ENCODE measurements at places on chromosomes 7 and 10. TPM values are rescaled to one million over a fixed set of nuclear protein-coding genes. Genes with fewer than 3 reads are reported as not detected.

Gene AKR1C4
- not detected for total RNA-seq

Gene TMEM60
- 10.6 TPM for total RNA-seq

GRCh38 chr10:107542607-107543006, 378.1 kb upstream of the SORCS1 start:
- no peak overlapping the region for H3K4me3 ChIP-seq
- H3K4me1 ChIP-seq: no peaks in the 10 kb centered on the region
- no peak overlapping the region for H3K27ac ChIP-seq
- H3K36me3 ChIP-seq: no peaks in the 10 kb centered on the region
- H3K27me3 ChIP-seq: no peaks in the 10 kb centered on the region

DNA sequence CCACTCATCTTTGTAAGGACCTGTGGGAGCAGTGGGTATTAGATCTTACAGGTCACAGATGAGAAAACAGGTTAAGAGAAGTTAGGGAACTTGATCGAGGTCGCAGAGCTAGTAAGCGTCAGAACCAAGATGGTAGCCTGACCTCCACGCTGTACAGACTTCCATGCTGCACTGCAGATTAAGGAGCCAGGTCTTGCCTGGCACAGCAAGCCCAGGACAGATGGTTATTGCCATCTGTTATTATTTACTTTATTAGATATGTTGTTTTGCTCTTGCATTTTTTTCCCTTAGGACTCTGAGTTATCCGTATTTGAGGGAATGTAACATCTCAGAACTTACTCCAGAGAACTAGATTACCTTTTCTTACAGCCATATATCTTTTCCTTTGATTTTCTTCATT, 147.2 kb downstream of the NSUN6 start:
- no peaks in the 10 kb centered on the region for H3K4me1 ChIP-seq
- no peak overlapping the region for H3K4me3 ChIP-seq
- H3K27ac ChIP-seq: no peak overlapping the region
- no peak for DNase-seq
- H3K36me3 ChIP-seq: peaks cover 24% of the 10 kb centered on the region

- H3K4me3 ChIP-seq: no peak overlapping the region
- H3K27me3 ChIP-seq: no peaks in the 10 kb centered on the region
- H3K36me3 ChIP-seq: no peaks in the 10 kb centered on the region
- H3K4me1 ChIP-seq: no peaks in the 10 kb centered on the region
- H3K27ac ChIP-seq: no peak overlapping the region
- DNase-seq: no peak
Observed at GRCh38 chr7:11206177-11206899, 232.7 kb downstream of the PHF14 start.

GRCh38 chr10:91621483-91622113, 11.3 kb downstream of the PPP1R3C start:
- no peaks in the 10 kb centered on the region for H3K27me3 ChIP-seq
- H3K27ac ChIP-seq: no peak overlapping the region
- H3K4me3 ChIP-seq: no peak overlapping the region

DNA sequence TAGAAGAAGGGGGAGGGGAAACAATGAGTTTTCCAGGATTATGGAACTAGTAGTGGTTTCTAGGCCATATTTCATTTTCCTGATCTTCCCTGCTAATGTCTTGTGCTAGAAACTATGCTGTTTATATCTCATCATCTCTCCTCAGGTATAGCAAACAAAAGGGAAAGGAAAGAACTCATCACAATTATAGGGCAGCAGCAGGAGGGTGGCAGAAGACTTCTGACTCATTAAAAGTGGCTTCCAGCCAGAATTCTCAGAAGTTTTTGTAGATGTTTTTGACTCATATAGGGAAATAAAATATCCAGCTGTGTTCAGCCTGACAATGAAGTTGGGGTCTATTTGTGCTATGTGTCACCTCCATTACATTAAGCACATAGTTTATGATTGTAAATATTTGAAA, 6.5 kb downstream of the AHR start:
- H3K27me3 ChIP-seq: peaks cover 9% of the 10 kb centered on the region
- no peak overlapping the region for H3K4me3 ChIP-seq
- no peaks in the 10 kb centered on the region for H3K36me3 ChIP-seq
- no peak overlapping the region for H3K27ac ChIP-seq
